ENCODE measurements at places on chromosomes 5 and 9. TPM values are rescaled to one million over a fixed set of nuclear protein-coding genes. Genes with fewer than 3 reads are reported as not detected.

Gene GDA
- total RNA-seq = 2.2 TPM

Gene N4BP3
- 4.8 TPM for total RNA-seq

Gene ZNF169
- total RNA-seq = 2.7 TPM

Gene C9orf153
- 0.48 TPM for total RNA-seq

Gene IL13
- total RNA-seq = not detected

Gene DMRT3
- not detected for total RNA-seq

Gene SLC46A2
- total RNA-seq = not detected

Gene PHF24
- total RNA-seq = 0.48 TPM

Gene NR5A1
- 0.21 TPM for total RNA-seq

Gene TMEM215
- total RNA-seq = not detected

Gene SLC2A8
- total RNA-seq = 8.5 TPM

Gene PAX5
- total RNA-seq = not detected

Gene PCDHA4
- 1.2 TPM for total RNA-seq

Gene CFAP77
- total RNA-seq = not detected

Gene IFNA2
- total RNA-seq = not detected

Gene TEX48
- not detected for total RNA-seq

Gene CCL28
- 2.6 TPM for total RNA-seq

Gene FSD1L
- total RNA-seq = 3.2 TPM

Gene PCDHB4
- total RNA-seq = not detected

Gene SLC25A25
- 22.2 TPM for total RNA-seq

Gene MYORG
- 4.0 TPM for total RNA-seq

Gene GABRP
- total RNA-seq = not detected

Gene ARAP3
- 6.2 TPM for total RNA-seq

Gene PCDHGA6
- under 0.01 TPM for total RNA-seq

Gene PCDHGB1
- 0.24 TPM for total RNA-seq

Gene KIF20A
- total RNA-seq = 0.64 TPM

Gene LURAP1L
- 22.4 TPM for total RNA-seq

Gene SNCAIP
- not detected for total RNA-seq

Gene FAXDC2
- total RNA-seq = 1.7 TPM

Gene DOCK2
- 11.1 TPM for total RNA-seq
